T-cell (primary cell): ENCODE measurements at places on chromosomes 2 and 18.
A peak's percentile ranks its signal among the peaks of the same experiment; 100 is the strongest.

DNA sequence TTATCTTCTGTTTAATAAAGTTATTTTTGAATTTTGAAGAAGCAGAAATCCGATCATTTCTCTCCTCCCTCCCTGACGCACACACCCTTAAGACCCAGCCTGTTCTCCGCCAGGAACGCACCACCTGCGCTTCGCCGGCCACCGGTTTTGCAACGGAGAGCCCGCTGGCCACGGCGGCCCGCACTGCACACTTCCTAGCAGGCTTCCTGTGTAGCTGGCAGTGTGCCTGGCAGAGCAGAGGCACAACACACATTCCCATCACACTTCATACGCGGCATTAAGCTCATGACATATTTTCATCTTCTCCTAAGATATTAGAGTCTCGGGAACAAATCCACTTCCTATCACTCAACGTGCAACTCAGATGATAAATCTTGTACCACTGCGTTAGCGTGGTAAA is 148.0 kb downstream of the HDAC4 start:
- no peak overlapping the region for H3K4me3 ChIP-seq
- no peaks in the 10 kb centered on the region for H3K27me3 ChIP-seq
- no peak for DNase-seq
- H3K4me1 ChIP-seq = peaks cover 29% of the 10 kb centered on the region

DNA sequence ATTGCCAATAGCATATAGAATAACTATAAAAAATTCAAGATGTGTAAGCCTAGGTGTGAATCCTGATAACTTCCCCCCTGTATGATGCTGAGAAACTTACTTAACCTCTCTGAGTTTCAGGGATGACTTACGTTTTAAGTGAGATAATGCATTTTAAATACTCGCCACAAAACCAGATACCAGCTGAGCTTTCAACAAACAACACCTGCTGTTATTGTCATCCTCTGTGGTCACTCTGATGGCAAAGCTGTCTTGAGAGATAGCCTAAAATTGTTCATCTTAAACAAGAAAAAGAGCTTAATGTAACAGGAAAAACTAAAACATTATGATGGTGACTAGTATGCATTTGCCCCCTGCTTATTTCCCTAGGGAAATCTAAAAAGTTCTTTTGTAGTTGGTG is 131.5 kb downstream of the RAD51AP2 start:
- H3K27ac ChIP-seq = no peak overlapping the region
- DNase-seq = no peak
- no peaks in the 10 kb centered on the region for H3K36me3 ChIP-seq
- no peaks in the 10 kb centered on the region for H3K27me3 ChIP-seq
- no peaks in the 10 kb centered on the region for H3K4me1 ChIP-seq

DNA sequence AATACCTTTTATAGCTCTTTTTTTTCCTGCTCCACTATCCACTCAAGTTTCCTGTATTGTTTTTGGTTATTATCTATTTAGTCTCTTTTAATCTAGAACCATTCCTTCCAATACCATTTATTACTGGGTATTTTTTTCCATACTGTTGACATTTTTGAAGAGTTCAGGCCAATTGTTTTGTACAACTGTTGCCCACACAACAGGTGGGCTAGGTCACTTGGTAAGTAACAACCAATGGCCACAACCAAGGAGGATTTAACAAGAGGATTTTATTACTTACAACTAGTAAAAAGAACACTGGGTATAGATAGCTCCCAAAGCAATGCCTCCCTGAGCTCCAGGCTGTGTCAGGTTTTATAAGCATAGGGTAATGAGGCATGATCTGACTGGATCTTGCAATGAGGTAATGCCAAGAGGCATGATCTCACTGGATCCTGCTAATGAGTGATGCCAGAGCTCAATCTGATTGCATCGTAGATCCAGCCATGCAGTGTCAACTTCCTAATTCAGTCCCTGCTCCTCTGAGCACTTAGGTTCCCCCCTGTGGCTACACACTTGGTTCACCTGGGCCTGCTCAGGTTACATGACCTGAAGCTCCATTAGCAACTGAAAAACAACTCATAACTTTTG is 7.1 kb upstream of the CEP68 start:
- H3K36me3 ChIP-seq = peaks cover 7% of the 10 kb centered on the region
- H3K4me1 ChIP-seq = peaks cover 15% of the 10 kb centered on the region
- H3K27ac ChIP-seq = no peak overlapping the region
- H3K27me3 ChIP-seq = no peaks in the 10 kb centered on the region

DNA sequence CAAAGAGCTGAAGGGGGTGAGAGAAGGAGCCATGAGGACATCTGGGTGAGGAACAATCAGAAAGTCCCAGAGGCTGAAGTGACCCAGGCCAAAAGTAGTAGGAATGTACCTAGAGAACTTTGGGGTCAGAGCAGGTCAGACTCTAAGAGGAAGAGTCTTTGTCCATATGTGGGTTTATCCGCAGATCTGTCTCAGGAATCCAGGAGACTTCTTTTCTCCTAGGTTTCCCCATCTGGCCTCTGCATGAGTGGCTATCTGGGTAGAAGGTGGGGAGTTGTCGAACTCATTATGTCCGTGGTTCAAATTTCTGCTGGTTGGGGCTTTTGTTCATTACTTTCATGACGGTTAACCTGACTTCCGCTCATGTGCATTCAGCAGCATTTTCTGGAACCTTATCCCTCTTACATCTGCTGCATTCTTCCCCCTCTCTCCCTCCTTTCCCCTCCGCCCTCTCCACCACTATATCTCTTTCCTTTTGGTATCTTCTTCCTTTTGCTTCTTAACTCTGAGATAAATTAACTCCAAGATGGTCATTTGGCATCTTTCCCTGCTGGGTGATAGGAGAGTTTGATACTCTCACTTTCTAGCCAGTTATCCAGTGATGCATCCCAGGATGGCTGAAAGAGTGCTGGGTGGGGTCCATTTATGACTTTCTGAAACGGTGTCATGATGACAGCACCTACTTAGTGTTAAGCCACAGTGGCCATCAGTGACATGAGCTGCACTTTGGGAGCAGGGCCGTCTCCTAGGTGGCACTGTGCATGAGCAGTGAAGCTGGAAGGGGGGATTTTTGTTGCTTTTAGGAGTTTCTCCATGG is 2.1 kb downstream of the LIPG start:
- H3K36me3 ChIP-seq = no peaks in the 10 kb centered on the region
- peaks cover 72% of the 10 kb centered on the region for H3K27me3 ChIP-seq
- no peak overlapping the region for H3K27ac ChIP-seq

- H3K4me3 ChIP-seq = no peak overlapping the region
- DNase-seq = no peak
- peaks cover 2% of the 10 kb centered on the region for H3K27me3 ChIP-seq
- H3K36me3 ChIP-seq = no peaks in the 10 kb centered on the region
- H3K27ac ChIP-seq = no peak overlapping the region
- no peaks in the 10 kb centered on the region for H3K4me1 ChIP-seq
Measured at GRCh38 chr2:6089474-6089873, 397.3 kb downstream of the SOX11 start.

DNA sequence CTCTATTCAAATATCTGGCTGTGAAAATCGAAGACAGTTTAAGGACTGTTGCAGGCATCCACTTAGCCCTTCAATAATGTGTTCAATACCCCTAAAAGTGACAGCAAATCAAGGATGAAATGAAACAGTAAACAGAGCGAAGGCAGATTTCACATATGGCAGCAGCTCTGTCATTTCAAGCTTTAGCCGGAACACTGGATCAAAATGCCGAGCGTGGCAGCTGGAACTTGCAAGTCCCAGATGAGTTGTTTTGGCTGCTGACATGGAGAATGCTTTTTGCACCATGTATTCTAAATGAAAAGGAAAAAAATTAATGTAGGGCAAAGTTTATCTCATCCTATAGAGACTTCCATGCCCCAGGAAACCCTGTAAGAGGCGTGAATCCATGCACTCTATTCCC is 18.0 kb downstream of the LRRC30 start:
- no peaks in the 10 kb centered on the region for H3K27me3 ChIP-seq
- no peak for DNase-seq

GRCh38 chr2:241945311-241945710 is 75.8 kb downstream of the RTP5 start:
- H3K27ac ChIP-seq = no peak overlapping the region
- no peaks in the 10 kb centered on the region for H3K4me1 ChIP-seq
- H3K4me3 ChIP-seq = no peak overlapping the region
- no peaks in the 10 kb centered on the region for H3K27me3 ChIP-seq

DNA sequence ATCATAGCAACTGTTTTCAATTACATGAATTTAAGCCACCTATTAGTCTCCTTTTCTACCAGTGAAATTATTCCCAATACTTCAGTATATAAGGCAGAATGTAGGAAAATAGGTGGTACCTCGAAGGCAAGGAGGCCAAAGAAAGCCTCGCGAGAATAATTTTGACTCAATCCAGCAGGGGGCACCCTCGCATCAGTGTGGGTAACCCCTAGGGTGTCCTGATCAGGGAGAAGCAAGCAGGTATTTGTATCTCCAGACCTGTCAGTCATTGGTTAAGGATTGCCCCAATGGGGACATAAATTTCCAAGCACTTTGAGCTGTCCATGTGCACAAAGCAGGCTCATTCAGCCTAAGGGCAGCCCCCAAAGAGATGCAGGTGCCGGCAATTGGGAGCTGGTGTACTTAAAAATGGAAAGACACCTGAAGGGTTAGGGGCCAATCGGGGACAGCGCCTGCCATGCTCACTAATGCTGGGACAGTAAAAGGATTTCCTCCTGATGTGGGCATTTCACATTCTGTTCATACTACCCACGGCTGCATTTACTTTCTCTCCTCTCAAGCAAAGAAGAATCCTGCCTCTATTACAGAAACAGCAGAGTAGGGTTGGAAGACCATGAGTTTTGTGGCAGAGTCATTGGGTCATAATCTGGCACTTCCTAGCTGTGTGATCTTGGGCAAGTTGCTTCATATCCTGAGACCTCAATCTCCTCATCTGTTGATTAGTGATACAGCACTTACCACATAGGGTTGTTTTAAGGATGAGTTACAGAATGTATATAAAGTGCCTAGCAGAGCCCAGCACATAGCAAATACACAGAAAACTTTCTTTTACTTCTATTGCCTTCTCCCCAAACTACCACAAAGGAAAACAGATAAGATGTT is 136.1 kb downstream of the ICOS start:
- H3K4me3 ChIP-seq = no peak overlapping the region
- peaks cover 3% of the 10 kb centered on the region for H3K27me3 ChIP-seq
- H3K36me3 ChIP-seq = no peaks in the 10 kb centered on the region
- no peaks in the 10 kb centered on the region for H3K4me1 ChIP-seq
- peak; percentile 22 for DNase-seq
- H3K27ac ChIP-seq = no peak overlapping the region

DNA sequence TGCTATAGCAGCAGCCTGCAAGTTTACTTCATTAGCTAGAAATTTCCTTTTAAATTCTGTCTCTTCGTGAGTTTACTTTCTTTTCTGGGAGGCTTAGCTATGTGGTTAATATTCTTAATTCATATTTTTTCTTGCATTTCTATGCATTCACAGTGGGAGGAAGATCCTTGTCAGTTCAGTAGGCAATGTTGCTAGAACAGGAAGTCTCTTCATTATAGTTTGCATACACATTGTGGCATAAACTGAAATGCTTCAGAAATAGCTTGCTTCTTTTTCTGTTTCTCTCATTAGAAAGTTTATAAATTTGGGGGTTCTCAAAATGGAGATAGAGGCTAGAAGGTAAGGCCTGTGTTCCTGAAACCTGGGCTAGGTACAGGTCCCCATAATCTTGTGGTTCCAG is 8.1 kb upstream of the ARHGAP15 start:
- H3K27ac ChIP-seq = no peak overlapping the region
- peaks cover 24% of the 10 kb centered on the region for H3K4me1 ChIP-seq
- no peaks in the 10 kb centered on the region for H3K36me3 ChIP-seq
- DNase-seq = no peak
- no peaks in the 10 kb centered on the region for H3K27me3 ChIP-seq
- no peak overlapping the region for H3K4me3 ChIP-seq

DNA sequence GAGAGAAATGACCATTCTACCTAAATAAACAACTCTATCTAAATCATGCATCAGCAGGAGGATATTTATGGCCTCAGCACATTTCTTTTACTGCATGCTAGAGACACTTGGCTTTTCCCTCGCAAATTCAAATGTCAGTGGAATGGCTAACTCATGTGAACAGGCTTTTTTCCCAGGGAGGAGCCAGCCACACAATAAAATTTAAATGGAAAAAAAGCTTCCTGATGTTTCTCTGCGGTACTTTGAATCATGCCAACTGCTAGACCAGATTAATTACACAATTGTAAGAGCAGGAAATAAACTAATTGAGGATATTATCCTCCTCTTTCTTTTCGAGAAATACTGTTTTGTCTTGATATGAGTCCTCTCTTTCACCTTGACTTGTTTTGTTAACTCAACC is 676.3 kb downstream of the IRS1 start:
- no peak for DNase-seq
- H3K4me3 ChIP-seq = no peak overlapping the region
- H3K4me1 ChIP-seq = no peaks in the 10 kb centered on the region
- H3K27me3 ChIP-seq = no peaks in the 10 kb centered on the region
- H3K27ac ChIP-seq = no peak overlapping the region

DNA sequence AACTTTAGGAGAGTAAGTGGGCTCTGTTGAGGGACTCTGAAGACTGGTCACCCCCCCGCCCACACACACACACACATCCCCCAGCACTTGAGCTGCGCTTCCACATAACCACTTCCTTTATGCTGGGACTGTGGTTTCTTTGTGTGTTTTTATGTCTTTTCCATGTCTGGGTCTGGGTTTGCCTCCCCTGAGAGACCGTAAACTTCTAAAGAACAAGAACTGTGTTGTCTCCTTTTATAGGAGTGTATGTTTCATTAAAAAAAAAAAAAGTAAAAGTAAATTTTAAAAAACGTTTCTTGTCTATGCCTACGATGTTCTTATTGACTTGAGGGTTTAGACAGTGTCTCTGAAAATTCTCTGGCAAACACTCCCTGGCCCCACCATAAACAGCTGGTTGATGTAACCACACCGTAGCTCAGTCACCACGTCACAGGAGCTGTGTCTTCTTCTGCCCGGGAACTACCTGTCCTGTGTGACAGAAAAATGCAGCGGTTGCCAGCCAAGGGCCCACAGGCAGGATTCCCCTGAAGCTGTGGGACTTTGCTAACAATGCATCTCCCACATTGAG is 68.0 kb downstream of the KLHL29 start:
- H3K27me3 ChIP-seq = peaks cover 23% of the 10 kb centered on the region
- peaks cover 23% of the 10 kb centered on the region for H3K4me1 ChIP-seq

DNA sequence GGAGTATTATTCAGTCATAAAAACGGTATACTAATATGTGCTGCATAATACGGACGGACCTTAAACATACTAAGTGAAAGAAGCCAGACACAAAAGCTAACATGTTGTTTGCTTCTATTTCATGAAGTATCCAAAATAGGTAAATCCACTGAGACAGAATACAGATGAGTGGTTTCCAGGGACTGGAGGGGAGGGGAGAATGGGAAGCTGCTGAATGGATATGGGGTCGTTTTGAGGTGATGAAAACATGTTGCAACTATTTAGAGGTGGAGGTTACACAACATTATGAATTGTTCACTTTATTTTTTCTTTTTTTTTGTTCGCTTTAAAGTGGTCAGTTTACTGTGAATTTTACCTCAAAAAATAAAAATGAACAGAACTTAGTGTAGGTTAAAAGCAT is 52.9 kb downstream of the RAB10 start:
- no peaks in the 10 kb centered on the region for H3K36me3 ChIP-seq
- H3K27me3 ChIP-seq = no peaks in the 10 kb centered on the region
- no peak for DNase-seq

- H3K27me3 ChIP-seq = no peaks in the 10 kb centered on the region
- H3K4me3 ChIP-seq = no peak overlapping the region
- H3K27ac ChIP-seq = no peak overlapping the region
- H3K4me1 ChIP-seq = no peaks in the 10 kb centered on the region
- H3K36me3 ChIP-seq = no peaks in the 10 kb centered on the region
- no peak for DNase-seq
Measured at GRCh38 chr18:46477425-46478011, 179.5 kb downstream of the LOXHD1 start.

GRCh38 chr2:131488306-131489205 is 3.6 kb downstream of the MZT2A start:
- H3K36me3 ChIP-seq = peaks cover 3% of the 10 kb centered on the region
- H3K27me3 ChIP-seq = no peaks in the 10 kb centered on the region
- DNase-seq = no peak
- H3K4me3 ChIP-seq = no peak overlapping the region
